IMR-90 (cell line): ENCODE measurements at places on chromosomes 5 and 9. TPM values are rescaled to one million over a fixed set of nuclear protein-coding genes. Genes with fewer than 3 reads are reported as not detected.
A peak's percentile ranks its signal among the peaks of the same experiment; 100 is the strongest.

DNA sequence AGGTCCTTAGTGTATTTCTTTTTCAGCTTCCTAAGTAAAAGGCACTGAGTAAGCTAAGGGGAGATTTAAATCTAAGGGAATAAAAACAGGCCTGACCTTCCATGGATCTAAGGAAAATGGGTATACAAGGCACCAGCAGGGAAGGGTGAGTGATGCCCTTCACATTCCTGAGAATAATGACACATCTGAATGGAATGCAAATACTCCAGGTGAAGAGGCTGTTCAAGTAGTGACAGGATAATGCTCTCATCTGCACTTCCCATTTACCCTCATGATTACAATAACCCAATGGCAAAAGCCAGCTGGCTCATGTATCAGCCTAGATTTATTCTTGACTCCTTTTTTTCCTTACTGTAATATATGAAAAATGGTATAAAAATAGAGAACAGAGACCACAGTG is 216.2 kb upstream of the ACTBL2 start:
- no peak for DNase-seq

NTRK2 gene
- under 0.01 TPM in 1 of 2 replicates, not detected in the other for total RNA-seq

DNA sequence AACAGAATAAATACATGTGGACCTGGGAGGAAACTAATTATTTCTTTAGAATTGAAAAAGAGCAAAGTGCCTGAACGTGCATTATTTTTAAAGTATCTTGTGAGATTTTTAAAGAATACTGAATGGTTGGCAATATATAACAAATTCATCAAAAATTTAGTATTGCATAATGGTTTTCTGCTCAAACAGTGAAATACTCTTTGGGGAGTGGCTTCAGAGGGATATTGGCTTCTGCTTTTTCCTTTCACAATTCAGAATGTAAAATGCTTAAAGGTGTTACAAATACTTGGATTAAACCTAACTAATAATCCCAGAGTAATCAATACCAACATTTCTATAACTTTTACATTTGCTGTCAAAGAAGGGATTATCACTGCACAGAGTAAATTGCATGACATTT is 379.3 kb upstream of the CHD1 start:
- no peak for DNase-seq

IGFBPL1 gene
- total RNA-seq = under 0.01 TPM in 1 of 2 replicates, not detected in the other

BSPRY gene
- not detected in 2 replicates for total RNA-seq

DNA sequence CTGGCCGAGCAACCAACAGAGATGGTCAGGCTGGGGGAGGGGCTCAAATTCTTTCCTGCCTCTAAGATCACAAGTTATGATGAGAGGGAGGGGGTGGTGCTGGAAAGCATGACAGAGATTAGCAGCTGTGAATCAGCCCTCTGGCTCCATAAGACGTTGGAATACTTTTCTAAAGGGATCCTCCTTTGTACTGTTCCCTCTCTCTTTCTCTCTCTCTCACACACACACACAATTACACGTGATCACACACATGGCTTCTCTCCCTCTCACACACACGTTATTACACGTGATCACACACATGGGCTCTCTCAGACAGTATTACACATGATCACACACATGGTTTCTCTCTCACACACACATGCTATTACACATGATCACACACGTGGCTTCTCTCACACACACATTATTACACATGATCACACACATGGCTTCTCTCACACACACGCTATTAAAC is at the start of gene SLC45A2:
SLC45A2 (minus strand) TSS at position 23 of the 454 bp plus-strand sequence. CDS start 110 bp downstream, outside the sequence.
- DNase-seq = peak; percentile 48

SPINK7 gene
- not detected in 2 replicates for total RNA-seq

GRCh38 chr5:160539431-160539830 is 117.8 kb downstream of the PTTG1 start:
- DNase-seq = no peak

- DNase-seq = no peak
These were observed 179.9 kb downstream of the GLIS3 start for GRCh38 chr9:4119778-4120554.

DNA sequence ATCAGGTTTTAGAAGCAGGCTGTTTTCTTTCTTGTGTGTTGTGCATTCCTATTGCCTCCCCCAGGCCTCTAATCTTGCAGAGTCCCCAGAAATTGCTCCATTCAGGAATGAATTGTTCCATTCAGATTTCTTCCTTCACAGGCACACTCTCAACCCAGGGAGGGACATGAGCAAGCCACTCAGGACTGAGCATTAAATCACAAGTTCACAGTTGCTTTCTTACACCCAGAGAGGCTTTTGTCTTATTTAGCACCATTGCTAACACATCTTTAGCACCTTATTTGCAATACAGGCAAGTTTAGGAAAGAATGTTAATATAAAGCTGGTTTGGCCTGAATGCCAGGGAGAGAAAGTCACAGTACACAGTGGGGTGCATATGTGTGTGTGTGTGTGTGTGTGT is 221.4 kb downstream of the RAB3C start:
- no peak for DNase-seq
